ENCODE measurements at places on chromosomes 6 and 20. TPM values are rescaled to one million over a fixed set of nuclear protein-coding genes. Genes with fewer than 3 reads are reported as not detected.

Gene UBE2V1
- 51.1 TPM for total RNA-seq

Gene HLA-DOA
- not detected for total RNA-seq

Gene MYO6
- 6.4 TPM for total RNA-seq

Gene PSMB1
- 628 TPM for total RNA-seq

Gene RFX6
- not detected for total RNA-seq

Gene SIRPB2
- not detected for total RNA-seq

Gene PAX1
- total RNA-seq, result not detected

Gene E2F1
- total RNA-seq, result 63.9 TPM

Gene TNFAIP3
- 12.2 TPM for total RNA-seq

Gene SUMO4
- 0.25 TPM for total RNA-seq

GRCh38 chr6:146543211-146543939 lies at the start of gene RAB32:
RAB32 (plus strand) TSS chr6:146543833; CDS start chr6:146543872, 39 bp downstream.
- DNase-seq, result peak; percentile 89

- DNase-seq, result peak; percentile 42
These were observed 26.8 kb upstream of the TBX18 start for GRCh38 chr6:84791233-84791632.

- DNase-seq, result no peak
These were observed 88.8 kb downstream of the PRSS35 start for GRCh38 chr6:83601119-83601518.

DNA sequence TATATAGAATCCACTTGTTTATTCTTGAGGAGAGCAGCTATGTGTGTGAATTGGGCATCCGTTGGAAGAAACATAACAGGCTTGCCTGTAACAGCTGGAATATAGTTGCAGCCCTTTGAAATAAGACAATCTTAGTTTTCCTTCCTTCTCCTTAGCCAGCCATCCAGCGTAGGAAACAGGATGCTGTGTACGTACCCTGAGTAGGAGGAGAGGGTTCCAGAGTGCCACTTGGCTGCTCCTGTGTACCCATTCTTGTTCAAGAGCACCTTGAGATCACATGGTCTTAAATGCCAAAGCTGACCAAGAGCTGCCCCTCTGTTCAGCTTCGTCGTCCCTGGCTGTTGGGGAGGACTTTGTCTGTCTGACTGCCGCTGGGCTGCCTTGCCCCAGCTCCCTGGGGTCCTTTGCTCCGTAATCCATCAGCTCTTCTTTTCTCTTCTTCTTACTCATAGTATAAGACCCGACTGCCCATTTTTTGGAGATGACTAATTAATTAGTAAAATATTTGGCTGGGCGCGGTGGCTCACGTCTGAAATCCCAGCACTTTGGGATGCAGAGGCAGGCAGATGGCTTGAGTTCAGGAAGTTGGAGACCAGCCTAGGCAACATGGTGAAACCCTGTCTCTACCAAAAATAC lies 49.0 kb downstream of the RREB1 start:
- peak; percentile 86 for DNase-seq

GRCh38 chr6:144922120-144922722 lies 637.1 kb downstream of the UTRN start:
- DNase-seq, result no peak

GRCh38 chr6:28897369-28897745 lies 26.4 kb downstream of the TRIM27 start:
- no peak for DNase-seq

- DNase-seq, result no peak
These were observed 71.2 kb downstream of the TNFRSF21 start for GRCh38 chr6:47238456-47238995.

GRCh38 chr20:24392612-24393011 lies 76.8 kb upstream of the SYNDIG1 start:
- no peak for DNase-seq

- no peak for DNase-seq
These were observed 198.4 kb upstream of the SLC35B3 start for GRCh38 chr6:8633762-8634161.

DNA sequence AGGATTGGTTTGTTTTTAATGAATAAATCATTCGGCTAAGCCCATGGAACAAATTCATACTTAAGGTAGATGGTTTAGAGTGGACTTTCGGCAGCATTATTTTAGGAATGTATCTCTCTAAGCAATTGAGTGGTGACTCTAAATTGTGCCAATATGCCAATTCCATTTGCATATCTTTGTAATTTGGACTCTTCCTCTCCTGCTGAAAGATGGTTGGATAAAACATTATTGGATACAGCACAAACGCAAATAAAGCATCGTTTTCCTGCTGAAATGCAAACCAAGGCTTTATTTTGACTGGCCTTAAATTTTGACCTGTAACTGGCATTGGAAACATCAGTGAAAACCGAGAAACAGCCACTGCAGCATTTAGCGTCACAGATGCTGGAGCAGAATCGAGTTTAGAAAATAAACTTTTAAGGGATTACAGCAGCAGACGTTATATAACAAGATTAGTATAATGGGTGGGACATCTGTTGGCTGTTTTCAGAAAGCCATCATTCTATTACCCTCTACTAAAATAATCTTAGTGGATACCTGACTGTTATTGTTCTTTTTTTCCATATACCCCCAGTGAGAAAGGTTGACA lies 726.0 kb downstream of the KIF16B start:
- no peak for DNase-seq

DNA sequence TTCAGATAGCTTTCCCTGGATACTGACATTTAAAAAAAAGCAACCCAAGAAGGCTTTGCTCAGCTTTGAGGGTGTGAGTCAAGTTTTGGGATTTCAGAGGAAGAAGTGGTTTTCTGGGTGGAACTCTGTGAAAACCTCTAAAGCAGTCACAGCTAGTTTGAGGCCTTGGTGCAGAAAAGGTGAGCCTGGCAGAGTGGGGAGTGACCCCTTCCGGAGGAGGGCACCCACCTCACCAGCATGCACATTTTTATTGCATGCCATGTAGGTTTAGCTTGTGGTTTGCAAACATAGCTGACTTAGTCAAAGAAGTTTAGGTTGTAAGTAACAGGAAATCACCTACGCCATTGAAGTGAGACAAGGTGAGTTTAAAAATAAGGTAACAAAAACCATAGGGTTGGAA lies 146.8 kb upstream of the PMEPA1 start:
- no peak for DNase-seq

- no peak for DNase-seq
These were observed 116.3 kb upstream of the AFDN start for GRCh38 chr6:167710363-167710920.

DNA sequence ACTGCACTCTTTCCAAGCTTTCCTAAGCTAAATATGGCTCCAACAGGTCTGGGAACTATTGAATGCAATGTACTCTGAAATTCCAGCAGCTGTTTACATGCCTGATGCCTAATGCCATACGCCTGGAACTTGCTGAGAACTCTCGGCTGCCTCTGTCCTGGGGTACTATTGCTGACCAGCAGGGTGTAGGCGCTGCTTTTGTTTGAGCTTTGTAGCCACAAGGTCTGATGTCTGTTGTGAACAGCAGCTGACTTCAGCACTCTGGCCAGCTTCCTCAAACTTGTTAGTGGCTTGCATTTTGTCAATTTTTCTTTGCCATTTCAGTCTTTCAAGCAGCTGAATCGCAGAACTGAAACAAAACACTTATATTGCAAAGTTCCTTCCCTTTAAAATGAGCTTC lies 26.7 kb downstream of the SAYSD1 start:
- DNase-seq, result no peak

DNA sequence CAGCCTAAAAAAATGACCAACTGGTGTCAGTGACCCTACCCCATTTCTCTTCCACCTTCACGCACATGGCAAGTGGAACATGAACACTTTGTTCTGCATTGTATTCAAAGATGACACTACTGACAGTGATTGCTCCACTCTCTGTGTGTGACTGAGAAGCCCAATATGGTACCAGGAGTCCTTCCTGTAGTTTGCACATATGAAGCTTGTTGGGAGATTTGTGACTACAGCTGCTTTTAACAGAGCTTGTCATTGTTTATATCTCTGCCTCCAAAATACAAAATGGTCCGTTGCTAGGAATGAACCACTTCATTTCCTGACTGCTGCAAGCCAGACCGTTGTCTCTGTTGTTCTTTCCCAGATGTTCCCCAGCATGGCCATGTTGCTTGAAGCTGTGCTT lies 140.3 kb upstream of the TCF21 start:
- DNase-seq, result no peak

GRCh38 chr6:162198076-162198475 lies 529.5 kb downstream of the PRKN start:
- DNase-seq, result no peak
